GM10248 (cell line): ENCODE measurements at places on chromosomes 16 and 17.

GRCh38 chr17:30788918-30789317 is 35.6 kb downstream of the CRLF3 start:
- no peak for DNase-seq

GRCh38 chr16:24430954-24431760 is 108.2 kb upstream of the RBBP6 start:
- no peak for DNase-seq

GRCh38 chr17:15742051-15742795 is 10.1 kb downstream of the TBC1D26 start:
- DNase-seq, result no peak

DNA sequence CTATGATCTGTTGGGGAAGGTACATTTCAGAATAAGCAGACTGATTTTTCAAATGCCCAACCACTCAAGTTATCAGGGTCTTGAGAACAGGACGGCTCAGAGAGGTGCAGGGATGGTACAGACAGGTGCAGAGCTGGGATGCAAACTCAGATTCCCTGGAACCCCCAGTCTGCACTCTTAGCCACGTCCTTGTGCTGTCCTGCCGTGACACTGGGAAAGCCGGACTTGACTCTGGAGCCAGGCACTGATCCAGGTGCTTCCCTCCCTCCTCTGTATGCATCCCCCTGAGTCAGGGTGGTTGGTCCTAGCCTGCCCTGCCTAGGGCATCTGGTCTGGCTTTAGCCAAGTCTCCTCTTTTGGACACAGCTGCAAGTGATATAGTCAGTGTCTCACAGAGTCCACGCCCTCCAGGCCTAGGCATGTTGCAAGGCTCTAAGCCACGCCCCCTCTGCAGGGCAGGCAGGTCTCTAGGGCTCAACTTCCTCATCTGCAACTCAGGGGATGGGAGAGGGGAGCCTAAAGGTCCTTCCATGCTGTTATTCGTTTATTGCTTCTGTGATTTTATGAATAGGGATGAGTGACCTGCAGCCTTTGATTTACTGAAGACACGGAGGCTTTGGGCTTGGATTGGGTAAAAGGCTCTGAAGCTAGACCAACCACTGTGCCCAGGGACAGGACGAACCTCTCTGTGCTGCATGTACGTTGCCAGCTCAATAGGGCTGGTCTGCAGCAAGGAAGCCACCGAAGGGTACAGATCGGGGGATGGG is 97.3 kb downstream of the SDK2 start:
- DNase-seq, result peak; percentile 49

DNA sequence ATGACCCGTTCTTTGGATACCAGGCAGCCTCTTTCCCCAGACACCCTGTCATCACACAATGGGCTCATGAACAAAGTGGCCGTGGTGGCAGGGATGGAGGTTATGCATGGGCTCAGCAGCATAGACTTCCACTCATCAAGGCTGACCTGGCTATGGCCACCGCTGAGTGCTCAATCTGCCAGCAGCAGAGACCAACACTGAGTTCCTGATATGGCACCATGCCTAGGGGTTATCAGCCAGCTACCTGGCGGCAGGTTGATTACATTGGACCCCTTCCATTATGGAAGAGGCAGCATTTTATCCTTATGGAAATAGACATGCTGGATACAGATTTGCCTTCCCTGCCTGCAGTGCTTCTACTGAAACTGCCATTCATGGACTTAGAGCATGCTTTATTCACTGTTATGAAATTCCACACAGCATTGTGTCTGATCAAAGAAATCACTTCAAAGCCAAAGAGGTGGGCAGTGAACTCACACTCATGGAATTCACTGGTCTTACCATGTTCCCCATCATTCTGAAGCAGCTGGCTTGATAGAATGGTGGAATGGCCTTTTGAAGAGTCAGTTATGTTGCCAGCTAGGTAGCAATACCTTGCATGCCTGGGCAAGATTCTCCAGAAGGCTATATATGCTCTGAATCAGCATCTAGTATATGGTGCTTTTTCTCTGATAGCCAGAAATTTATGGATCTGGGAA is 160.6 kb downstream of the PRKCB start:
- no peak for DNase-seq

DNA sequence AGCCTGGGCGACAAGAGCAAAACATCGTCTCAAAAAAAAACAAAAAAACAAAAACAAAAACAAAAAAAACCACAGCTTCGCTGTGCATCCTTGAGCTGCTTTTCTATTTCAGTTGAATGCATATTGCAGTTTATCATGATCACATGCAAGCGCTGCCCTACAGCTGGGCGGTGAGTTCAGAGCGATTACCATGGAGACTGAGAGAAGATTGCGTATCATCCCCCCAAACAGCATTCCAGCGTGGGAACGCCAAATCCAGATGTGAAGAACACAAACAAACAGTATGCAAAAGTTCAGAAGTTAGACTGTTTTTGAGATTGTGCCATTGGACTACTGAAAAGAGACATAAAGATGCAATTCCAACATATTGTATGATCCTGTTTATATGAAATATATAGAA is 15.1 kb upstream of the SLC52A1 start:
- DNase-seq, result no peak

- DNase-seq, result no peak
Measured at GRCh38 chr17:49843774-49844350, 4.0 kb downstream of the TAC4 start.

- no peak for DNase-seq
Measured at GRCh38 chr16:69031877-69032301, 73.6 kb upstream of the HAS3 start.

GRCh38 chr17:8436844-8437171 is 1.1 kb downstream of the NDEL1 start:
- DNase-seq, result no peak

DNA sequence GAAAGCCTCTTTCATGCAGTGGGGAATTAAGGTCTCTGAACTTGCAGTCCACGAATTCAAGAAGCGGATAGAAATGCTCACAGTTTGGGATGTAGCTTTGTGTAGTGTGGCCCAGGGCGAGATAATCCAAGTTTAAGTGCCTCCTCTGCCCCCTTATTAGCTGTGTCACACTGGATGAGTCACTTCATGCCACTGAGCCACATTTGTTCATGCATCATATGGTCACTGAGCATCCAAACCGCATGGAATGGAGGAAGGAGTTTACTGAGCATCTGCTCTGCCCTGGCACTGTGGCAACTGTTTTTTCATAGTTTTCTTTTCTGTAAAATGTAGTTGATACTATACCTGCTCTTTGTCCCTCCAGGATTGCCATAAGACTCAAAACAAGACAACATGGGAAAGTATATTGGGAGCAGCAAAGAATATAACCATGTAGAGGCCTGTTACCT is 15.1 kb upstream of the DHX8 start:
- DNase-seq, result no peak

- DNase-seq, result no peak
Measured at GRCh38 chr17:9825641-9826150, at the start of gene GLP2R. Gene GLP2R (plus strand): TSS chr17:9825924. CDS start chr17:9826064, 140 bp downstream.

GRCh38 chr16:3797904-3798811 is 80.8 kb upstream of the TRAP1 start:
- DNase-seq, result peak; percentile 47

GRCh38 chr17:2170023-2170422 is 115.1 kb downstream of the HIC1 start:
- peak; percentile 64 for DNase-seq

GRCh38 chr17:45435481-45435880 is 2.8 kb upstream of the ARHGAP27 start:
- no peak for DNase-seq

- DNase-seq, result no peak
Measured at GRCh38 chr16:71576971-71577370, at the start of gene TAT. Gene TAT (minus strand): TSS chr16:71577092. CDS start chr16:71576415, 677 bp downstream.

GRCh38 chr16:51408357-51408756 is 257.3 kb upstream of the SALL1 start:
- DNase-seq, result no peak

GRCh38 chr16:84396537-84397008 is 28.2 kb downstream of the ATP2C2 start:
- DNase-seq, result no peak

DNA sequence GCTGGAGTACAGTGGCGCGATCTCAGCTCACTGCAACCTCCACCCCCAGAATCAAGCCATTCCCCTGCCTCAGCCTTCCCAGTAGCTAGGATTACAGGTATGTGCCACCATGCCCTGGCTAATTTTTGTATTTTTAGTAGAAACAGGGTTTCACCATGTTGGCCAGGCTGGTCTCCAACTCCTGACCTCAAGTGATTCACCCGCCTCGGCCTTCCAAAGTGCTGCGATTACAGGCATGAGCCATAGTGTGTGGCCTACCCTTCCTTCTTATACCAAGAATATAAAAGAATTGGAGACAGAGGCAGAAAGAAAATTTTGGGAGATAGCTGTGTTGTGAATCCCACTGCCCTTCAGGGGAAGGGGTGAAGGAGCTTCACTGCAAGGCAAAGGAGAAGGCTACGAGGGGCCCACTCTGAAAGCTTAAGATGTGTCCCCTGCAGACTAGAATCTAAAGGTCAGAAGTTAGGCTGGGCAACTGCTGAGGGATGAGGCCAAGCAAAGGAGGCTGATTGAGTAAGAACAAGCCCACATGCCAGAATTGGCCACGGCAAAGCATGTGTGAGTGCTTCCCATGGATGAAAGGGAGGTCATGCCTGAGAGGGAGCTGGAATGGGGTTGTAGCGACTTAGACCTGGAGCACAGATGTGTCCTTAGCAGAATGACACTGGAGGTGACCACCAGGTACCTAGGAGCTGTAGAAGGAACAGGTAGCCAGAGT is 8.4 kb upstream of the CRYBA1 start:
- no peak for DNase-seq

GRCh38 chr16:61829631-61830030 is 206.6 kb downstream of the CDH8 start:
- no peak for DNase-seq

- no peak for DNase-seq
Measured at GRCh38 chr17:49069585-49070273, 62.8 kb upstream of the B4GALNT2 start.

DNA sequence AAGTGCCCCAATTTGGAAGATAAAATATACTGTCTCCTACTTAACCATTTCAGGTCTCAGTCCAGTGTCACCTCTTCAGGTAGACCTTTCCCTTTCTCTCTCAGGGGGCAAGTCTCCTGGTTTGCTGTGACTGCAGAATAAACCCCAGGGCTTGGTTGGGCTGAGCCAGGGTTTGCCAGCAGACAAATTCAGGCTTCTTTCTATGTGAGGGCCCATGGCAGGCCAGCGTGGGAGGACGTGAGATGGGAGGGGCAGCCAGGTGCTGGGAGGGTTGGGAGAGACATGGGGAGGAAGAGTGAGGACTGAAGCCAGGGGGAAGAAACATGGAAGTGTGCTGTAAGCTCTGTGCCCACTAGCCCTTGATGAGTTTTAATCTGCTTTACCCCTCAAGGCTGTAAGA is 163.2 kb downstream of the SPECC1 start:
- no peak for DNase-seq

GRCh38 chr16:77822661-77823060 is 34.3 kb downstream of the VAT1L start:
- DNase-seq, result no peak

- DNase-seq, result no peak
Measured at GRCh38 chr17:64574646-64575045, 67.9 kb downstream of the CEP95 start.

DNA sequence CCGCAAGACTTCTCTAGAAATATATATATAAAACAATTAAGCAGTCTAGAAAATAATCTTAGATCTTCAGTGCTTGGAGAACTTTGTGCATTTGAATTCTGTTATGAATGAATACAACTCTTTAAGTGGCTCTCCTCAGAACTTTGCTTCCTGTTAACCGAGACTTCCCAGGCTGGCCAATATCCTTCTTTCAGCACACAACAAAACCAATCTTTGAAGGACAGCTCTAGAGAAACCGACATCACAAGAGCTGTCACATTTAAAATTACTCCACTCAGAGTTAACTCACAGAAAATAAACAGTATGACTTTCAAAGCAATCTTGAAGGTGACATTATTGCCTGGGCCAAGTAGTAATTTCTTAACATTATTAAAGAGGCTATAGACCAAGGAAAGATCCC is 49.7 kb upstream of the ITGA2B start:
- DNase-seq, result no peak

DNA sequence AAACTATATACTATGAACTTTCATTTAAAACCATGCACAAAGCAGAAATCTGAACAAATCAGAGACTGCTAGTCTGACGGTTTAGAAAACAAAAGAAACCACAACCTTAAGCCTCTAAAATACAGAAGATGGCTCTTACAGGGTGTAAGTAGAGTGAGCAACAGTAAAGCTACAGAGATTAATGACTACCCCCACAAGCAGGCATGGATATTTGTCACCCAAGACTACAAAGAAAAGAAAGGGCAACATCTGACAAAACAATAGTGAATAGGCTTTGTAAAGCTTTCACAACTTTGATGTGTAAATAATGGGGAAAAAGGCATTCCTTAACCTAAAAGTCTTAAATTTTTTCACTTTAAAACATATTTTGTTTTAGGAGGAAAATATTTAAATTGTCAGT is 75.0 kb downstream of the SPAG9 start:
- DNase-seq, result no peak

DNA sequence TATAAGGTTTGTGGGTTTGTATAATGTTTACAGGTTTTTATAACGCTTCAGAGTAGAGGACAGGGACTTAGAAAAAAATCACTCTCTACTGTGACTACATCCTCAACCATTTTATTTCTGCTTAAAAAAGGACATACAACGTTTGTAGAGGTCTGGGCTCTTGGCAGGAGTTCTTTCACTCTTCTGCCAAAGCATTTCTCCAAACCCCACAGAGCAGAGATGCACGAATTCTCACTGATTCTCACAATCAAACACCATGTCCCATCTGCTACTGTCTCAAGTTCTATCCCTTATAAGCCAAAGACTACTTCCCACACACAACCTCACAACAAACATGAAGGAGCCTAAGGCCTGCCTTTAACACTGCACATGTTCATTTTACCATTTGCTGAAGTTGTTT is 7.0 kb upstream of the ANKFY1 start:
- no peak for DNase-seq

DNA sequence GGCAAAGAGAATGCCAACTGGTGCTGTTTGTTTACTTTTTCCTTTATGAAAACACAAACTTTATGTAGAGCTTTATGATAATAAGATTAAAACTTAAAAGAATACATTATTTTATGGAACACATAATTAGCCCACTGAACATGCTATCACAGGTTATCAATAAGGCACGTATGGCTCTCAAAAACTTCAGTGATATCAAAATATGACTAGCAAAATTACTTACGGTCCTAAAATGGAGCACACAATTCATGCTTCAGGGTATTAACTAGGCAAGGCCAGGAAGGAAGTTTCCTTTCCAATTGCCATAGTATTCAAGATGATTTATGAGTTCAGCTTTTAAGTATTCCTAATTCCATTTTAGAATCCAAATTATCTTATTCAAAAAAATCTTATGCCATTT is 3.6 kb downstream of the RNF43 start:
- DNase-seq, result no peak

DNA sequence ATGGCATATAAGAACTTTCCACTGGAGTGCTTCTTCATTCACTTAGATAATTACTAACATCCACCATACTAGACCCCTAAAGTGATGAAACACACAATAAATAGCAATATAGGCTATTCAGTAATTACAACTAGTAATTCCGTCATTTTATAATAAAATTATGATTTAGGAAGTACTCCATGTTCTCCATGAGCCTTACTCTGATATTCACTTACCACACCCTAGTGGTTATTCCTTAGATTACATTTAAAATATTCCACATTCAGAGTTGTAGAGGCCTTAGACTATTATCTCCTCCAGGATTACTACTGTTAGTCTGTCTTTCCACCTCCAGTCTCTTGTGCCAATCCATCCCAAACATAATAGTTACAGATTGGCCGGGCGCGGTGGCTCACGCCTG is 62.4 kb downstream of the STH start:
- DNase-seq, result no peak

GRCh38 chr16:56828647-56829046 is 36.4 kb upstream of the SLC12A3 start:
- no peak for DNase-seq

- DNase-seq, result no peak
Measured at GRCh38 chr17:10815319-10815718, 11.4 kb upstream of the TMEM238L start.
